ENCODE measurements at places on chromosomes 11 and 22.
A peak's percentile ranks its signal among the peaks of the same experiment; 100 is the strongest.

- no peak for ATAC-seq
Observed at GRCh38 chr11:85945788-85946187, 90.6 kb downstream of the CCDC83 start.

DNA sequence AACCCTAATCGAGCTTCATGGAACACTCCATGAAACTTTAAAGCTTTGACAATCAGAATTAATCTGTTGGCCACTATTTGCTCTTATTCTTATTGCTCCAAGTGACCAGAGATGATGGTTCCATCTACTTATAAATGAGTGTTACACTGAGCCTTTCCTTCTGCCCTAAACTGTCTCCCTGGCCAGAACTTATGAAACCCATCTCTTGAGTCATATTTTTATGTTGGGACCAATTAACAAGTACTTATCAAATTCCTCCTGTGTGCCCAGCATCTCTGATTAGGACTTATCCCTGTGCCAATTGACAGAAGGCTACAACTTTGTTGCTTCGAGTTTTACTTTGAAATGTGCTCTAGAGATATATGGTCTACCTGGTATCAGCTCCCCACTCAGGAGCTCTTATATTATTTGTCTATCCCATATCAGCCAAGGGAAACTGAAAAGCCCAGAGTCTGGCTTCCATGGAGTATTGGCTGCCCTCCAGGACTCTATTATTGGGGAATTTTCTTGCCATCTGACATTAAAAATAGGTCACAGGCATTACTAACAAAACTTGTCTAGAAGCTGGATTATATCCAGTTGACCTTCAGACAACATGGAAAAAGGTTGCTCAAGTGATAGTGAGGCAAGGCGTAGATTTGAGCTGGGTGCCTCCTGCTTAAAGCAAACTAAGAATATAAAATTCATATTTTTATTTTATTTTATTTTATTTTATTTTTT, 8.8 kb downstream of the KREMEN1 start:
- peak; percentile 65 for ATAC-seq

DNA sequence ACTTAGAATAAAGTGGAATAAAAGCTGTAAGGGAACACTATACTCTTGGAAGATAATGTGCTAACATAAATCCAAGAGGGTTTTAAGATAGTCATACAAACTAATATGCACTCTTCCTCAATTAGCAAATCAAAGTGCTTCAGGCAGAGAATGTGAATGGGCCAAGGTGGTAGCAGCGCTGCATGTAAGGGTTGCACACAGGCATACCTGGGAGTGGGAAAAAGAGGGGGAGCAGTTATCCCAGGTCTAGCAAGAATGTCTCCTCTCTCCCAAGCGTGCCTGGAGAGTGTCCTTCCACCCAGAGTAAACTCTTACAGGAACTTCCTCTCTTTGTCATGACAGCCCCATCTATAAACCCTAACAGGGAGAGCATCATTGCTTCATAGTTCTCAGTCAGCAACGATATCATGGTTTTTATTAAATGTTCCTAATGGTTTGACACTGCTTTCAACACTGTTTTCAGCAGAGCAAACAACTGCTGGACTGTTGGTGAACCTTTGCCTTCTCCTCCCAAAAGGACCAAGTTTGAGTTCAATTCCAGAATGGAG, 61.6 kb downstream of the SYTL2 start:
- no peak for ATAC-seq

- ATAC-seq: no peak
Observed at GRCh38 chr11:17840101-17840548, 105.5 kb downstream of the KCNC1 start.

DNA sequence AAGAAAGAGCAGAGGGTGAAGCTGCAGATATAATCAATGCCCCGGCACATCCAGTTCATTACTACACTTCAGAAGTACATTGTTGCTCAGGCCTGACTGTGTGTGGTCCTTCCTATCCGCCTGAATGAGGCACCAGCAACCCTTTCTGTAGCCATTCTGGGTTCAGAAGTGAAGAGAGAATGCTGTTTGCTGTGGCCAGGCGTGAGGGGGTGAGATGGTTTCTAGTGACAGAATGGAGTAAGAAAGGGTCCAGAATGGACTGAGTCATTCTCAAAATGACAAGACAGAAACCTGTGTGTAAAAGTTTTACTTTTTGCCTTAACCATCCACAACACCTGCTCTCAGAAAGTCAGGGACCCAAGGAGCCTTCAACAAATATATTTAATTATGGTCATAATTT, 334.8 kb downstream of the GUCY1A2 start:
- ATAC-seq: no peak

DNA sequence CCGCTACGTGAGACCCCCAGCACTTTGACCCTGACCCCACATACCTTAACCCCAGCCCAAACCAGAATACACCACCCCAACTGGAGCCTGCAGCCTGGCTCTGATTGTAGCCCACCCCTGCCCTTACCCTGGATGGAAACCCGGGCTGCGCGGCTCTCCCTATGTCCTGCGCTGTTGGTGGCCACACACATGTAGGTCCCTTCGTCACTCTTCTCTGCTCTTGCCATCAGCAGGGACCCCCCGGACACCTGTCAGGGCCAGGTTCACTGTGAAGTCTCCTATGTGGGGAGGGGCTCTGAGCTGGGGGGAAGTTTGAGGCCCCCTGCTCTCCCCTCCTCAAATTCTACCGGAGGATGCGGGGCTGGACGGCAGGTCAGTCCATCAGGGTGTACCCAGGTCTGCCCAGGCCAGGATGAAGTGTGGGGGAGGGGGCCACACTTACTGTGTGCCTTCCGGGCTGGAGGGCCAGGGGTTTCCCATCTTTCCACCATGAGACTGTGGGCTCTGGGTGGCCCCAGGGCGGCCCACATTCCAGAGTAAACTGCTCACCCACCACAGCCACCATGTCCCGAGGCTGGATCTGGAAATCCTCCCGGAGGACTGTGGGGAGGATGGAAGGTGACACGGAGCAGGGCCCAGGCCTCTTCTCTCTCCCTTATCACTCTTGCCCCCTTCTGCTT, 1.5 kb downstream of the ROBO4 start:
- ATAC-seq: no peak

- ATAC-seq: no peak
Observed at GRCh38 chr11:28098257-28098656, 9.7 kb downstream of the KIF18A start.

DNA sequence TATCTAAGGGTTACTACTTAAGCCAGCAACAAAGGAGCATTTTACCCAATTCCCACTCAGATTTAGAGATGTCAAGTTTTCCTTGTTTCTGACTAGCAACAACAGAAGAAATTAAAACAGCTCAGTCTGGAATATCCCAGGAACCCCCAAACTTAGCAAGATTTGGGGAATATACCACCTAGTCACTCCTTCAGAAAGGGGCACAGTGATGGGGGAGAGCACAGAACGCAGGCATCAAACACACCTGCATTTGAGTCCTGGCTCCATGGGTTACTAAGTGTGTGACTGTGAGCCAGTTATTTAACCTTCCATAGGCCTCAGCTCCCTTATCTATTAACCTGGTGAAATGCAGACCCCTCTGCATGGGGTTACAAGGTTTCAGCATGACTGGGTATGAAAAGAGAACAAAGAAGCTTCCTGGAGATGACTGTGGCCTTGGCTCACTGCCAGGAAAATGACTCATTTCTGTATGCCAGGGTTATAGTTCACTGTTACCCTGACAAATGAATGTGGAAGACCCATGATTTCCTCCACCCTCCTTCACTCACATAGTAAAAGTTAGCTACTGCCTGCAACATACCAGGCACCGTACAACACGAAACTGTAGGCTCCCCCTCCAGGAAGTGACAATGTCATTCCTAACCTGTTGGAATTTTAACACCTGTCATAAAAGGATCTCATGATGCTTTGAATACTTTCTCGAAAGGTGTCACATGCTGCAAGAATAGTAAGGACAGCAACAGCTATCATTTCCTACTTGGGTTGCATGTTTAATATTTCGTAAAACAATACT, 79.6 kb downstream of the ME3 start:
- ATAC-seq: peak; percentile 72

DNA sequence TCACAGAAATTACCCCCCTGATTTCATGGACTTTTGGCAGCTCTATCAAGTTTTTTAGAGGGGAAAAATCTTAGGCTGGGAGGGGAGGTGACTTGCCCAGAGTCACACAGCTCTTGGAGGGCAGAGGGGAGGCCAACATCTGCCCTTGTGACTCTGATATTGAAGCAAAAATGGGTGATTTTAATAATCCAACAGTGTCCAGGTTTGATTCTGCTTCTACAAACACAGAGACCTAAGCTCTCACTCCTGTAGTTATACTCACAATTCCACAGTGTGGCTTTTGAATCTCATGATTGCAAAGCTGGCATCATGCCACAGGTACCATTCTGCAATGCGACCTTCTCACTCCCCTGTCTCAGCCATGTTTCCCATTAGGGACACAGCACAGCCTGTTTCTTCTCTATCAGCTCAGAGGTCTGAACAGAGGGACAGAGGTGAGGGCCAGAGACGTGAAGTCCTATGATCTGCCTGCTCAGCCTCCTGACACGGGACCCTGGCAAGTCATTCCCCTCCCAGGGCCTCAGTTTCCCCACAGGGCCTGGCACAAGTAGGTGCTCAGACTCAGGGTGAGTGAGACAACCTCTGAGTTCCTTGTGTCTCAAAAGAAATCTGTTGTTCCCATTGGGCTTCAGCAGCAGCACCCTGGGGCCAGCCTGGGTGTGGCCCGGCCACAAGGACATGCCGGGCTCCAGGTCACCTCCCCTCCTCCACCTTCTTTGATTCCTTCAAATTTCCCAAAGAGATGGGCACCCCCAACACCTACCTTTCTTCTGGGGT, 766 bp downstream of the APOL2 start:
- peak; percentile 16 for ATAC-seq

DNA sequence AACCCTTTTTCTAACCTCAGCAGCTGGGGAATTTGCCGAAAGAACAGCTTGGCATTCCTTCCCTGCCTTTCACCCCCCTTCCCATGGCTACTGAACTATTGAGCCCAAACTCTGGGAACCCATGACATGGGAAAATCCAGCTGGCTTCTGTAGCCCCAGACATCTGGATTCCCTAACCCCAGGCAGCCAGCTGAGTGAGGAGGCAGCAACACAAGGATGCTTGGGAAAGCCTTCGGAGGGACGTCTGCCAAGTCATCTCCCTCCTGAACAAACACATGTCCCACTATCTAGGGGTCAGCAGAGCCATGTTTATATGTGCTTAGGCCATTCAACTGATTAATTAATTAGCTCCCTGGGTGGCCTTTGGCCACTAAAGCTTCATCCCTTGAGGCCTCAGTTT, 21.6 kb downstream of the LRRC55 start:
- peak; percentile 70 for ATAC-seq

DNA sequence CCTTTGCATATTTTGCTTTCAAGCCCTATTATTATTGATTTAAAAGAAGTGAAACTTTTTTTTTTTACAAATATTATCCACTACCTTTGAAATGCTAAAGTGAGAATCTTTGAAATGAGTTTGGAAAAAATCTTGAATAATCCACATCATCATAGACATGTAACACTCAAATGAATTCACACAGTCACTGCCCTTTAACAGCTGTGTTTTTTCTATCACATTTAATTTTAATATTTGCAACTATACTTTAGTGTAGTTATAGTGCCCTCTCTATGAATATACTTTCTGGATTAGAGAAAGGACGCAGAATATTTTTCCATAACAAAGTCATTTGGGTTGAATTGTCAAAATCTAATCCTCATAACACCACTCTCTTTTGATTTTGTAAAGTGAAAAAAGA, 37.9 kb upstream of the MTMR2 start:
- ATAC-seq: no peak

GRCh38 chr11:35969089-35970042, 25.5 kb downstream of the LDLRAD3 start:
- no peak for ATAC-seq

- ATAC-seq: no peak
Observed at GRCh38 chr22:25131198-25131887, 68.3 kb upstream of the CRYBB3 start.

DNA sequence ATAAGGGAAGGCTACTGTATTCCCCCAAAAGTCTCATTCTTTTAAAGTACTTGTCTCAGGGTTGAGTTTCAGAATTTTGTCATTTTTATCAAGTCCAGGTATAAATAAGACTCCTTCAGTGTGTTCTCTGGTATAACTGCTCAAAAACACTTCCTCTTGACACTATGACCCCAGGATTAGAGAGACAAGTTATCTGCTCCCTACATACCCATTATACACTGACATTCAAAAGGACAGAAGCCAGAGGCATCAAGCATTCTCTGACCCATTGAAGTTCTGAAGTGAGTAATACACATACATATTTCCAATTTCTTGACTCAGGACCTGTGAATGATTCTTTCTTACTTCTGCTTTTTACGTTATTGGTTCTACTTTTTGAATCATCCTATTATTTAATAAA, 447.8 kb upstream of the CNTN5 start:
- no peak for ATAC-seq

DNA sequence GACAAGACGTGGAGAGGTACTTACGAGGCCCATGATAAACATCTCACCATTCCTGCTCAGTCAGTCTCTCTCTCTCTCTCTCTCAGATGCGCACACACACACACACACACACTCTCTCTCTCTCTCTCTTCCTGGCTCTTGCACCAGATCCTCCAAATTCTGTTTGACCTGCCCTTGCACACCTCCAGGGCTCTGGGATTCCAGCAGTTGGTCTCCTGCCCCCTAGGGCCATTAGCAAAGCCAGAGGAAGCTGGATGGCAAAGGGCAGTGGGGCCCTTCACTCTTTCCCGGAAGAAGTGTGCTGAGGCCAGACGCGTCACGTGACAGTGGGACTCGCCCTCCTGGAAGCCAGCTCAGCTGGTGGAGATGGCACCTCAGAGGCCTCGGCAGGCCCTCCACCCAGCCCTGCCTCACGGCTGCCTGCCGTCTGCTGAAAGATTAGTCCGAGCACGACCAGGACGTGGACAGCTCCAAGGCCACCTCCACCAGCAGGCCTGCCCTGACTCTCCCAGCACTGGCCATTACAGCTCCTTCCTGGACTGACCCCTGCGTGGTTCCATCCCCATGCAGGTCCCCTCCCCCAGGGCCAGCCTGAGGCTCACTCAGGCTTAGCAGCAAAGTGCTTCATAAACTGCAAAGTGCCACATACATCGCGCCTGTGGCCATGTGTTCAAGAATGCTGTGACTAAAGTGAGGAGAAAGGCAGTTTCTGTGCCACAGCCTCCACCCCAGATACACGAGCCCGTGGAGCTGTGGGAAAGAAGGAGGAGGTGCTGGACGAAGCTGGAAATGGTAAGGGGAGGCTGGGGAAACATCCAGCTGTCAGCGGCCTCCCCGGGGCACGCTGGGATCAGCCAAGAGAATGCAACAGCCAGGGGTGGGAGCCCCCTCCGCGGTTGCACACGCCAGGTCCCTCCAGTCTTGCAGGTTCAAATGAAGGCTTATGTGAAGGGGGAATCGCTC, 3.7 kb downstream of the PDGFB start:
- peak; percentile 21 for ATAC-seq

GRCh38 chr22:29706486-29706885, 13.3 kb upstream of the CABP7 start:
- no peak for ATAC-seq

All from gastroesophageal sphincter (tissue), 4 donors.